ENCODE measurements at places on chromosomes 2 and 18.

DNA sequence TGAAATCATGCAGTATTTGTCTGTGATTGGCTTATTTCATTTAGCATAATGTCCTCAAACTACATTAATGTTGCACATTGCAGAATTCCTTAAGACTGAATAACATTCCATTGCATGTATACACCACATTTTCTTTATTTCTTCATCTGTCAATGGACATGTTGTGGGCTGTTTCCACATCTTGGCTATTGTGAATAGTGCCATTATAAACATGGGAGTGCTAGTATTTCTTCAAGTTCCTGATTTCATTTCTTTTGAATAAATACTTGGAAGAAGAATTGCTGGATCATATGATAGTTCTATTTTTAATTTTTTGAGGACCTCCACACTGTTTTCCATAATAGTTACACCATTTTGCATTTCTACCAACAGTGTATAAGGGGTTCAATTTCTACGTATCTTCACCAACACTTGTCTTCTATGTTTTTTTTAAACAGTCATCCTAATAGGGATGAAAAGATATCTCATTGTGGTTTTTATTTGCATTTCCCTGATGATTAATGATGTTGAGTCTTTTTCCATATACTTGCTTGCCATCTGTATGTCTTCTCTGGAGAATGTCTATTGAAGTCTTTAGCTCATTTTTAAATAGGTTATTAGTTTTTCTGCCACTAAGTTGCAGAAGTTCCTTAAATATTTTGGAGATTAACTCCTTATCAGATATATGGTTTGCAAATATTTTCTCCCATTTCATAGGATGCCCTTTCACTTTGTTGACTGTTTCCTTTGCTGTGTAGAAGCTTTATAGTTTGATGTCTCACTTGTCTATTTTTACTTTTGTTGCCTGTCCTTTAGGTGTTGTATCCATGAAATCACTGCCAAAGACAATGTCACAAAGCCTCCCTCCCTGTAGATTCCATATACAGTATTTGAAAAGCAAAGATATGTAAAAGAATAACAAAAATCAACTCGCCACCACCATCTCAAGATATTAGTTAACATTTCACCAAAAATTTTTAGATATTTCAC is 14.6 kb downstream of the FBXO11 start:
- no peak for DNase-seq

DNA sequence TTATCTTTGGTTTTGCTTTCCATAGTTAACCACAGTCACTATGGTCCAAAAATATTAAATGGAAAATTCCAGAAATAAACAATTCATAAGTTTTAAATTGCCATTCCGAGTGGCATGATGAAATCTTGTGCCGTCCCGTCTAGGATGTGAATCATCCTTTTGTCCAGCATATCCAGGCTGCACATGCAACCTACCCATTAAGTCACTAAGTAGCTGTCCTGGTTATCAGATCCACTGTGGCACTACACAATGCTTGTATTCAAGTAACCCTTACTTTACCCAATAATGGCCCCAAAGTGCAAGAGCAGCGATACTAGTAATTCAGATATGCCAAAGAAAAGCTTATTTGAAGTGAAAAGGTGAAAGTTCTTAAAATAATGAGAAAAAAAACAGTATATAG is 10.7 kb downstream of the USP34 start:
- no peak for DNase-seq

DNA sequence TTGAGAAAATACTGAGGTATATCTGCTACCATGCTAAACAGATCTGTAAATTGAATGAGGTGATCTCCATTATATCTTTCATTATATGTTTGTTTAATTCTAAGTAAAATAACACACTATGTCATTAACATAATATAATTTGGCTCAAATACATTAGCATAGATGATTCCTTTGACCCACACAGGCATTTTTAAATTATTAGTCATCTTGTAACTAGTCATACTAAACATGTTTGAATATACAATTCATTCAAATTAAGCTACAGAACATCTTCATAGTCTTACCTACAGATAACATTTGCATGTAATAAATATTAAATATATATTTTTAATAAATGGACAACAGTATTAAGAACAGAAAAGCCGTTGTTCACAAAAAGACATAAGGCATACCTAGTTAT is 52.7 kb upstream of the KYNU start:
- no peak for DNase-seq

GRCh38 chr2:235746257-235746934 is 252.6 kb downstream of the AGAP1 start:
- DNase-seq: no peak

DNA sequence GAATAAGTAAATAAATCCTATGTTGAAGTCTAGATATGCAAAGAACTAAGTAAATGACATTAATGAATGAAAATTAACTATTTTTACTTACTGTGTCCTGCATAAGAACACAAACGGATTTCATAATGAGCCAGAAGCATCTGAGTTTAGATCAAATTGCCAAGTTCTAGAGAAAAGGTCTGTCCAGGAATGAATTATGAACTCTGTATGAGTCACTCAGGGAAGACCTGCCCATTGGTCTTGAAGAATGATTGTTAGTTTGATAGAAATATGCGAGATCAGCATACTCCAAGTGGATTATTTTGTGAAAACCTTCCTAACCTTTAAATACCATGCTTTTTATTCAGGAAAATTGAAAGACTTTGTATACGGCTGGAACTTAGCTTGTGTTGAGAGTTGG is 189.5 kb downstream of the DOK6 start:
- DNase-seq: no peak

DNA sequence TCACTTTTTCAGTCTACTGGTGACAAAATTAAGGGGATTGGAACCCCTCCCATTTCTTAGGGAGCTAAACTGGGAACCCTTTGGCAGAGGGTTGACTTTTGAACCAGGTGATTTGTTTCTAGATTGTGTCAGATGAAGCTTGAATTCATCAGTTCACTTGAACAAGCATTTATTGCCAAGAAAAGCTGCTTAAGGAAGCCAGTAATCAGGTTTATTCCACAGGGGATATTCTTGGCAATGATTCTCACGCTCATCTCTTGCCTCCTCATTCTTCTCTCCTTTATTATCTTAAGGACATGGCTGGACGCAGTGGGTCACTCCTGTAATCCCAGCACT is 101.0 kb downstream of the ALPK2 start:
- DNase-seq: no peak

DNA sequence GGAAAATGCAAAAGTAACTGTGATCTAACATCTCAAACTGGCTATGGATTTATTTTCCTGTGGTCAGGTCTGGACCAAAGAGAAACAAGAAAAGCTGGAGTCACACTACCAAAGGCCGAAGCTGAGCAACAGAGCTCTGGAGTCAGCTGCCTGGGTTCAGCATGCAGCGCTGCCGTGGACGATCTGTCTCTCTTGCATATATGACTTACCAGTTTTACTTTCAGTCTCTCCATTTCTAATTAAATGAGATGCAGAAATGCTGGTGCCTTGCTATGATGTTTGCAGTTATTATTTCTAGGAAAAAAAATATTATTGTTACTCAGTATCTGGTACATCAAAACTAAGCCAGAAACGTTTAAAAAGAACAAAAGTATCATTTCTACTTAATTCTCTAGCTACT is 813.2 kb downstream of the RNF144A start:
- no peak for DNase-seq

- DNase-seq: no peak
Observed at GRCh38 chr2:28588292-28588670, 92.4 kb downstream of the PLB1 start.

- DNase-seq: no peak
Observed at GRCh38 chr18:31269566-31269965, 48.4 kb upstream of the DSG1 start.

- DNase-seq: no peak
Observed at GRCh38 chr2:193350509-193350908, 1155.8 kb upstream of the TMEFF2 start.

DNA sequence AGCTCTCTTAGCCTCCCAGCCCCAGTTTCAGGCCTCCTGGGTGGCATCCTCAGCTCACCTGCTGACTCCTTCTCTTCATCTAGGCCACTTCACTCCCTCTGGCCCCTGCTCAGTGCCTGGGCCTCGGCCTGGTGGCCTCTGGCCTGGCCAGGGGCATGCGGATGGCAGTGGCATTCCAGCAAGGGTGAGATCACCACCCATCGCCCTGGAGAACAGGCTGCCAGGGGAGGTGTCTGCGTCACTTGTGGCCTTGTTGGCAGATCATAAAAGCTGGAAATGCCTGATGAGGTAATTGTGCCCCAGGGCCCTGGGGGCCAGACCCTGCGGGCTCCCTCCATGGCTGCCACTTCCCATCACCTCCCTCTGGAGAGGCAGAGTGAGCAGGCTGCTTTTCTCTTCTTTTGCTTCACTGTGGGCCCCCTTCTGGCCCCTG is 72.5 kb upstream of the SMAD2 start:
- no peak for DNase-seq

DNA sequence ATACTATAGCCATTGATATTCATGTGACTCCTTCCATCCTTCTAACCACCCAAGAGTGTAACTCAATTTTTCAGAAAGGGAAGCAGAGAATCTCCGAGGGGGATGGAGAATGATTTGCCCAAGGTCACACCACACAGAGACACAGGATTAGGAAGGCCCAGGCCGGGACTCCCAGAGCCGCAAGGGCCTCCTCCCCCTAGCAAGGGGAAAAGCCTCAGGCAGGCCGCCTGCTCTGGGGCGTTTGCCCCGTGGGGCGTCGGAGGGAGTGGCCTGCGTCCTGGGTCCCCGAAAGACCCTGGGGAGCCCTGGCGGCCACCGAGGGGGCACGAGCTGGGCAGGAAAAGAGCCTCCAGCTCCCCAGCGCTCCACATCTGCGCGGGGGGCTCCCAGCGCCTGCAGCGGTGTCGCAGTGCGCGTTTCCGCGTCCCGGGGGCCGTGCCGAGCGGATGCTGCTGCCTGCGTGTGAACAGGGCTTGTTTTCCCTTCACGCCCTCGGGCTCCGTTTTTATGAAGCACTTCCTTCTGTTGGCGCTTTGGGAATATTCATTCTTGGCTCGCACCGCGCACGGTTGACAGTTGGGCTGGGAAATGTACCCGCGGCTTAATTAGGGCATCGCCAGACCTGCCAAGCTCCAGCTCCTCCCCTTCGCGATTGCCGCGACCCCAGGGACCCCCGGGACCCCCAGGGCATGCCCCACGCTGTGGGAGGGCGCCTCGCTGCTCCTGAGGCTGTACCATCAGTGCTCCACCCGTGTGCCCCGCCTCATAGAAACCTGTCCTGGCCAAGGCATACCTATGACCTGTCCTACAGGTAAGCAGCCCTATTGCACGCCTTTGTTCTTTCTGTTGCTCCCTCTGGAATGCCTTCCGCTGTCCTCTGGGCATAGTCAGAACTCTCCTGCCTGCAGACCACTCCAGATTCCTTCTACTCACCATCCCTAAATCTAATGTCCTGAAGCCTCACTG is 158.9 kb upstream of the GLI2 start:
- no peak for DNase-seq

- DNase-seq: no peak
Observed at GRCh38 chr18:72530622-72531021, 13.5 kb downstream of the CBLN2 start.

DNA sequence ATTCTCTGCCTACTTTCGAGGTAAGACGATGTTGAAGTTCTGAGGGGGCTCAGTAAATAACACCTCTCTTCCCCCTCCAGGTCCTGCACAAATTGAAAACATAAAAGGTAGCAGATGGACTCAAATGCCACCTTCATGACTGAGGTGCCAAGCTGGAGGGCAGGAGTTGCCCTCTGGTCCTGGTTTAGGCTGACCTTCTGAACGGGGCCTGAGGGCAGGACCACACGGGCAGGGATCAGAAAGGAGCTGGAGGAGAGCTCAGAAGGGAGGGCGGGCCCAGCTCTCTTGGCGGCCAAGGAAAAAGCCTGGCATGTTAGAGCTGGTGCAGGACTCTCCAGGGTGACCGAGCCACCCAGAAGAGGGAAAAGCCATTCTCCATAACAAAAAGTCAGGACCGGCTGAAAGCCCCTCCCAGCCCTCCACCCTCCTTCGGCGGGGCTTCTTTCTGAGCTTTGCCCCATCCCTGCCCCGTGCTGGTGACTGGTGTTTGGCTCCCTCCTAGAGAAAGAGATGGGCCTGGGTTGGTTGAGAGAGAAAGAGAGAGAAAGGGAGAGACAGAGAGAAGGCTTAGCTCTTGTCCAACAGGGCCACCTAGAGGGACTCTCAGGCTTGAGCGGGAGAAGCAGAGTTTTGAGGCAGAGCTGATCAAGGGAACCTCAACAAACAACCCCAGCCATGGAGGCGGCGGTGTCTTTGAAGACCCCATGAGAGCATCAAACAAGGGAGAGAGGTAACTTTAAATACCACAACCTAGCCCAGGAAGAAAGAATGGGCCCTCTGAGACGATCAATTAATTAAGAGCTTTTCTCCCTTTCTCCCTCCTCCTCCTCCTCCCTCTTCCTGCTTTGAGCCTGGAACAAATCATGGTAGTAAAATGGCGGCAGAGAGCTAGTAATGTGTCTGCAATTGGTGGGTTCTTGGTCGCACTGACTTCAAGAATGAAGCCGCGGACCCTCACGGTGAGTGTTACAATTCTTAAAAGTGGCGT is 50.8 kb downstream of the WIPF1 start:
- no peak for DNase-seq
